ENCODE measurements at places on chromosomes 13 and 19. TPM values are rescaled to one million over a fixed set of nuclear protein-coding genes. Genes with fewer than 3 reads are reported as not detected.
A peak's percentile ranks its signal among the peaks of the same experiment; 100 is the strongest.

IFI30 gene
- 46.6 TPM for total RNA-seq

SPIB gene
- total RNA-seq: 61.6 TPM

- no peak for DNase-seq
These were observed 19.7 kb downstream of the ZC3H4 start for GRCh38 chr19:47093841-47094240.

ZNF419 gene
- 5.2 TPM for total RNA-seq

- DNase-seq: no peak
These were observed 84.4 kb downstream of the WDFY2 start for GRCh38 chr13:51668580-51669195.

THSD8 gene
- 1.5 TPM for total RNA-seq

DNA sequence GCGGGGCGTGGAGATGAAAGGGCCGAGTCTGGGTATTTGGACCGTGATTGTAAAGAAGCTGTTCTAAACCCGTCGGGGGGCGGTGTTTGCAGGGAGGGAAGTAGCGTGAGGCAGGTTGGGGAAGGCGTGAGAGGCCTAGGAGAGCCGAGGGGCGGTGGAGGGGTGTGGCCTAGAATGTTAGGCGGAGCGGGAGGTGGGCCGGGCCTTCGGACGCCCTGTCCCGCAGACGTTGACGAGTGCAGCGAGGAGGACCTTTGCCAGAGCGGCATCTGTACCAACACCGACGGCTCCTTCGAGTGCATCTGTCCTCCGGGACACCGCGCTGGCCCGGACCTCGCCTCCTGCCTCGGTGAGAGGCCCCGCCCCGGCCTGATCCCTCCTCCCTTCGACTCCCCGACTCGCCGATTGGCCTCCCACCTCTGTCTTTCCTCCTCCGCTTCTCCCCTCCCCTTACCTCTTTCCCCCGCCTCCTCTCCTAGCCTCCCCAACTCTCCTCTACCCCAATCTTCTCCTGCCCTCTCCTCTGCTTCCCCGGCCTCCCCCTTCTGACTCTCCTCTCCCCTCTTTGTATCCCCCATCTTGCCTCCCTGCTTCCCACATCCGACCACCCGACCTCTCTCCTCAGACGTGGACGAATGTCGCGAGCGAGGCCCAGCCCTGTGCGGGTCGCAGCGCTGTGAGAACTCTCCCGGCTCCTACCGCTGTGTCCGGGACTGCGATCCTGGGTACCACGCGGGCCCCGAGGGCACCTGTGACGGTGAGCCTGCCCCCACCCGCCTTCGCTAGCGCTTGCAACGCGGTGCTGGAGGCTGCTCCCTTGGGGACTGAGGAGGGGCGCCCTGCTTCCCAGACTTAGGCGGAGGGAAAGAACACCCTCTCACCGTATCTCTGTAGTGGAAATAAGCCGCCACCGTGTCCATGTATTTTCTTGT, 12.8 kb downstream of the LTBP4 start:
- peak; percentile 91 for DNase-seq

CGB8 gene
- not detected for total RNA-seq

NMRK2 gene
- total RNA-seq: not detected

DNA sequence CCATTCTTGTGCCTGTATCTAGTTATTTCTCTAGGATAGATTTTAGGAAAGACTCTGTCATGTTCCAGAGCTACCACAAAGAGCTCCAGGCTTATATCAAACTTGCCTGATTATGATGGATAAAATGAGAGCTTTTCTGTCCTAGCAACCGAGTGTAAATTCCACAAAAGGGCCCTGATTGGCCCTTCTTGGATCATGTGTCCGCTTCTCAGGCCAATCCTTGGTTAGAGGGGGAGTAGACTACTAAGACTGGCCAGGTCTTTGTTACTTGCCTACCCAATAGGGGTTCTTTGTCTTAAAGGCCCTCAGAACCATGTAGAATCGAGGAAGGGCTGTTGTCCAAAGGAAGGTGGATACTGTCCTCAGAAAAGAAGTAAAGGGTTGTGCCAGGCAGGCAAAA, 2.4 kb downstream of the DHX34 start:
- DNase-seq: no peak

DNA sequence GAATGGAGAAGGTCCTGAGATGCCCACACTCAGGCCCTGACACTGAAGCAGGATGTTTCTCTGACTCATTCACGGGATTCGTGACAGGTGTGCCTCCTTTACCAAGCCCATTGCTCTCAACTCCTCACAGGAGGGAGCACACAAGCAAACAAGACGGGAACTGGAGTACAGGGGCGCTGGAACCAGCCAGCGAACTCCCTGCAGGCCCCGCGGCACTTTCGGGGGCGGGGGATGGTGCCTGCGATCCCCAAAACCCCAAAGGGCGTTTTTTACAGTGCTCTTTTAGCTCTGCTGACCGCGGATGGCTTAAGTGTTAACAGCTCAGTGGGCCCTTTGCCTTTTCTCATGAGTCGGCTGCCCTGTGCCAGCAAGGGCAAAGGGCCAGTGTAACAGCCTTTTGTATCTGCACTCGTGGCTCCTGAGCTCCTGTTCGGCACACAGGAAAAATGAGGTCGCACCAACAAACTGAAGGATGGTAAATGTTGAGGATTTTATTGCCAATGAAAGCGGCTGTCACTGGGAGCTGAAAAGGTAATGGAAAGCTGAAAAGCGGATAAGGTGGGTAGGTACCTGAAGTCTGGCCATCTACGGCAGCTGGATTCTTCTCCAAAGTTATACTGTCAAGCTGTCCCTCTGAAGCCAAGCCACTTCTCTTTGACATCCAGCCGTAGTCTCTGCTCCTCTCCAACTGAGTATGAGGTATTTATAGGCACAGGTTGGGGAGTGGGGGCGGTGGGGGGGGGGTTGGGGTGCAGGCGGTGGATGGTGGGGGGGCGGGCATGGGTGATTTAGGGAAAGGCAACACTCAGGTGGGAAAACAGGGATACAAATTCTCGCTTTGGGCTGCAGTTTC, 65.0 kb upstream of the TRPC4 start:
- no peak for DNase-seq

- no peak for DNase-seq
These were observed 52.0 kb downstream of the COL4A1 start for GRCh38 chr13:110254751-110255553.

DNA sequence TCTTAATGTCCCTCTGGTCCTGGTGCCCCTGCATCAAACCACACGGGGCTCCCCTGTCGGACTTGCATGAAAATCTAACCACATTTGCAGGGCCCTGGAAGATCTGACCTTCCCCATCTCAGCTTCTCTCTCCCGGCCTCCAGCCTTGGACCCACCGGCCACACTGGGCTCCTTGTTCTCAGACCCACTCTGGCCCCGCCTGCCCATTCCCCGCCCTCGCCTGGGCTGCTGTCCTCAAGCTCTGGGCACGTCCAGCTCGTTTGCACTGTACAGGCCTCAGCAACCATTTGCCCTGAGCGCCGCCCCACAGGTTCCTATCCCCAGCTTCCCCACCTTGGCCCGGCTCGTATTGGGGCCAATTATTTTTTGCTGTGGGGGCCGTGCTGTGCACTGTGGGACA, 10.5 kb downstream of the MYO9B start:
- DNase-seq: no peak

TRPM4 gene
- 182 TPM for total RNA-seq

GRCh38 chr13:44555207-44555606, 20.9 kb downstream of the TSC22D1 start:
- DNase-seq: no peak

DNA sequence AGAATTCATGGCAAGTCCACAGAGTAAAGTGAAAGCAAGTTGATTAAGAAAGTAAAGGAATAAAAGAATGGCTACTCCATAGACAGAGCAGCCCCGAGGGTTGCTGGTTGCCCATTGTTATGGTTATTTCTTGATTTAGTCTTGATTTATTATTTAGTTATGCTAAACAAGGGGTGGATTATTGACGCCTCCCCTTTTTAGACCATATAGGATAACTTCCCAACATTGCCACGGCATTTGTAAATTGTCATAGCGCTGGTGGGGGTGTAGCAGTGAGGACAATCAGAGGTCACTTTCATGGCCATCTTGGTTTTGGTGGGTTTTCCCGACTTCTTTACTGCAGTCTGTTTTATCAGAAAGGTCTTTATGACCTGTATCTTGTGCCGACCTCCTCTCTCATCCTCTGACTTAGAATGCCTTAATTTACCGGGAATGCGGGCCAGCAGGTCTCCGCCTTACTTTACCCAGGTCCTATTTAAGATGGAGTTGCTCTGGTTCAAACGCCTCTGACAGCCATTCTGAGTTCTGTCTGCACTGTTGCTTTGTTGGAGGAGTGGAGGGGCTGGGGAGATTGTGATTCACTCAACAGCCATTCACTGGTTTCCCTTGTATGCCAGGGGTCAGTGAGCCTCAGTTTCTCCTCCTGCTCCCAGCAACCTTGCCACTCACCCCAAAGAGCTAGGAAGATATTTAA, 27.6 kb downstream of the HPN start:
- DNase-seq: no peak

FAM216B gene
- total RNA-seq: 0.09 TPM

DNA sequence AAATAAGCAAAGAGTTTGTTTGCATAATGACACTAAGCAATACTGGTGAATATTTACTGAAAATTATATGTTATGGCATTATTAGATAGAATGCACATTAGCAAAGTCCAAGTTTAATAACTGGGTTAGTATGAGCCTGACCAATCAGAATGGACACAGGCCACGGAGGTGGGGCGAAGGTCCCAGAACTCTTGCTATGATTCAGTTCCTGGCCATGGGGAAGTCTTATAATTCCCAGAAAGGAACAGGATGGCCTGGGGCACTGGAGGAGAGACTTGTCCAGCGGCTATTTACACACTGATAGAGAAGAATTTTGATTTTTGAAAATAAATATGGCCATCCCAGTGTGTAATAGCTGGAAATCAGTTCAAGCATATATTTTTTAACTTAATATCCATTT, 372.0 kb downstream of the EFNB2 start:
- DNase-seq: no peak

GRCh38 chr13:99886706-99887105, 84.9 kb downstream of the ZIC5 start:
- DNase-seq: no peak

GRCh38 chr19:23810496-23810895, 51.8 kb upstream of the ZNF681 start:
- no peak for DNase-seq

DNA sequence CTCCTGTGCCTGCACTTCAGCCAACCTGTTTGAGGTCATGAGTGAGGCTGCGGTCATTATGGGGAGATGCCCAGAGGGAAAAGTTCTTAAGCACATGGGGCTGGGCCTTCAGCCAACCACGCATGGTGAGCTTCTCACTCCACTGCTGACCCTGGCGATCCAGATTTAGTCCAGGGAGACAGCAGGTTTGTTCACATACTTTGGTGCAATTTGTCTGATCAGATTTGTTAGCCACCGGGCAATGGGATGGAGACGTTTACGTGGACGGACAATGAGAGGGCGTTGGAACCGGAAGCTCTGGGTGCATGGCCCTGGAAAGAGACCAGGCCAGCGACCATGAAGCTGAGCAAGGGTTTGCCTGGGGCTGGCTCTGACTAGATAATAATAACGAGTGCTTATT, 56.2 kb downstream of the RGCC start:
- no peak for DNase-seq

- DNase-seq: no peak
These were observed 38.7 kb upstream of the LDLR start for GRCh38 chr19:11050323-11051114.

SLC46A3 gene
- 65.5 TPM for total RNA-seq

Data from mucosa of descending colon (tissue), 3 donors.